ENCODE measurements at places on chromosomes 5 and 9.

DNA sequence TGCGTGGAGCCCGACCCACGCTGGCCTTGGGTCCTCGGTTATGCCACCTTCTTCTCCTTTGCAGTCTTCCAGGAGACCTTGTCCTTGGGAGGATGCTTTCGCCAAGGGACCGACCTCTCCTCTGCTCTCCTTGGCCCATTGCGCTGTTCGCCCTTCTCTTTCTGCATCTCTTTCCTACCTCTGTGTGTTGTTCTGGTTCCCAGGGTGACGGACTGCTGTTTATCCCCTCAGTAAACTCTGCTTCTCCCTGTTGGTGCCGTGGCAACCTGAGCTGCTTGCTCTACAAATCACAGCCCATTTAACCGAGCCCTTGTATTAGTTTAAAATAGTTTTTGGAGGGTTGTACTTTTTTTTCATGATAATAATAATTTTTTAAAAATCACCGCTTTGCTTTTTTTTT is 97.9 kb downstream of the DAPK1 start:
- H3K36me3 ChIP-seq = no peaks in the 10 kb centered on the region
- no peak overlapping the region for H3K27ac ChIP-seq
- H3K4me3 ChIP-seq = no peak overlapping the region
- no peaks in the 10 kb centered on the region for H3K4me1 ChIP-seq
- no peaks in the 10 kb centered on the region for H3K27me3 ChIP-seq

DNA sequence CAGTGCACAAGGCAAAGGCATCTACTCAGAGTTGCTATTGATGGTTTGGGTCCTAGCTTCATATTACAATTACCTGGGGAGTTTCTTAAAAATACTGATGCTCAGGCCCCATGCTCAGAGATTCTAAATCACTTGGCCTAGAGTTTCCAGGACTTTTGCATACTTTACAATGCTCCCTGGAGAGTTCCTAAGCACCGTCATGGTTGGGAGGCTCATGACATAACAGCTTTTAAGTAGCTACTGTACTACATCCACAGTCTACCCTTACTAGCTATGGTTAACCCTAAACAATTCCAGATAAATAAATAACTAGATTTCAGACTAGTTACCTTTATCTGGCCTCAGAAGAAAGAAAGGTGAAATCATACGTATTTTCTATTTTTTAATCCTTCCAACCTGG is 414.4 kb downstream of the PDE4D start:
- no peak overlapping the region for H3K27ac ChIP-seq
- no peaks in the 10 kb centered on the region for H3K4me1 ChIP-seq
- H3K27me3 ChIP-seq = no peaks in the 10 kb centered on the region
- no peak for DNase-seq
- H3K36me3 ChIP-seq = no peaks in the 10 kb centered on the region

DNA sequence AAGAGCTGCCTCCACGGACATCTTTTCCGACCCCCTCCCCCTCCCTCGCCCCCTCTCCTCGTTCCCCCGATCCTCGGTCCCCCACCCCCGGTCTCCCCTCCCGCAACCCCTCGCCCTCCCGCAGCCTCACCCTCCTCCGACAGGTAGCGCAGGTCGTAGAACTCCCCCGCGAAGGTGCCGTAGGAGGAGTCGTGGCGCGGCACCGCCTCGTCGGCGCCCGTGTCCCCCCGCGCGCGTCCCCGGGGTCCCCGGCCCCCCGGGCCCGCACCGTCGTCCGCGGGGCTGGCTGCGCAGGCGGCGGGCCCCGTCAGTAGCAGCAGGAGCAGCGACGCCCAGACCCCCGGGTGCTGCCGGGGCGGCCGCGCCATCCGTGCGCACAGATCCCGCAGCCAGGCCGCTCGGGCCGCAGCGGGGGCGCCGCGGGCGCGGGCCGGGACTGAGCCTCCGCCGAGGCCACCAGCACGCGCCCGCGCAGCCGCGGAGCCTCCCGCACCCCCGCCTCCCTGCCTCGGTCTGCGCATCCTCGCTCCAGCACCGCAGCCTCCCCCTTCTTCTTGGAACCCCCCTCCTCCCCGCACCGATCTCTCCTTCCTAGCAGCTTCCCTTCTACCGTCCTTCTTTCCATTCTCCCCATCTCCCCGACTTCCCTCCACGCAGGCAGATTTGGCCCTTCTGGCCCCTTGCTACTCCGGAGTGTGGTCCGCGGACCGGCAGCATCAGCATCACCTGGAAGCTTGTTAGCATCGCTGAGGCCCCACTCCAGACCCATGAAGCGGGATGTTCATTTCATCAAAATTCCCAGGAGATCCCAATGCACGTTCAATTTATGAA is at the start of gene FRRS1L:
Gene FRRS1L (minus strand): TSS at position 479 of the 831 bp plus-strand sequence. CDS start 111 bp downstream, at position 368.
- no peaks in the 10 kb centered on the region for H3K36me3 ChIP-seq
- no peak within 1 kb of the TSS for H3K4me3 ChIP-seq

DNA sequence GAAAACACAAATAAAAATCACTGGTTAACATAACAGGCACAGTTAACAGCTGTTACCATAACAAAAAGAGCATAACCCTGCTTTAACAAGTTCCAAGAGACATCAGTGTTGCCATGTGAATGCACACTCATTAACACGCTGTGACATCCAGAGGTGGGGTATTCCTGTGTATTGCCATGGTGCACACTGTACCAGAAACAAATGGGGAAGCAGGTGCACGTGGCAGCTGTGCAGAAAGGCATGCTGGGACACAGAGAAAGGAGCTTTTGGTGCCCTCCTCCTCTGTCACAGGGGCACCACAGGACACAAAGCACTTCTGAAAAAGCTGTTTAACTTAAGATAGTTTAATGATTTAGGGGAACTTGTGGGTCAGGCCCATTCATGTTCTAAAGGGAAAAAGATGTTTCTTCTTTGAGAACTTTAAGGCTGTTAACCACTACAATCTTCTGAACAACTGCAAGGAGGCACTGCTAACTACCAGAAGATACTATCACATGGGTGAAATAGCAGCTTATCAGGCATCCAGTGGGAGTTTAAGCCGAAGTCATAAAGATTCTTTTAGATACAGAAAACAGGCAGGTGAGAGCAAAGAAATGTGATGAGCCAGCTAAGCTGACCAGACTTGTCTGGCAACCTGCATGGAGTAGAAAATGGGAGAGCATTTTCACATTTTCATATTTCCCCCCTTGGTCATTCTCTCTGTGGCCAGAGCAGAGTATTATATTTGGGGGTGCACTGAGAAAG is 56.4 kb upstream of the GOLPH3 start:
- no peak for DNase-seq
- H3K4me1 ChIP-seq = no peaks in the 10 kb centered on the region
- H3K27me3 ChIP-seq = no peaks in the 10 kb centered on the region
- peaks cover 27% of the 10 kb centered on the region for H3K36me3 ChIP-seq

- no peaks in the 10 kb centered on the region for H3K36me3 ChIP-seq
- H3K27me3 ChIP-seq = no peaks in the 10 kb centered on the region
- no peaks in the 10 kb centered on the region for H3K4me1 ChIP-seq
- DNase-seq = no peak
- no peak overlapping the region for H3K4me3 ChIP-seq
- no peak overlapping the region for H3K27ac ChIP-seq
Measured at GRCh38 chr9:108213511-108213910, 642.3 kb downstream of the ACTL7B start.

GRCh38 chr9:123127512-123128075 is 94.1 kb downstream of the GPR21 start:
- no peaks in the 10 kb centered on the region for H3K4me1 ChIP-seq
- no peak overlapping the region for H3K4me3 ChIP-seq
- H3K27me3 ChIP-seq = no peaks in the 10 kb centered on the region
- H3K27ac ChIP-seq = no peak overlapping the region
- DNase-seq = no peak

GRCh38 chr5:180830253-180831138 is 27.9 kb upstream of the MGAT1 start:
- peak; percentile 55 for DNase-seq
- H3K36me3 ChIP-seq = peaks cover 8% of the 10 kb centered on the region
- H3K4me1 ChIP-seq = peaks cover 21% of the 10 kb centered on the region
- H3K27ac ChIP-seq = peak overlapping the region; percentile 96
- H3K4me3 ChIP-seq = peak overlapping the region; percentile 90

DNA sequence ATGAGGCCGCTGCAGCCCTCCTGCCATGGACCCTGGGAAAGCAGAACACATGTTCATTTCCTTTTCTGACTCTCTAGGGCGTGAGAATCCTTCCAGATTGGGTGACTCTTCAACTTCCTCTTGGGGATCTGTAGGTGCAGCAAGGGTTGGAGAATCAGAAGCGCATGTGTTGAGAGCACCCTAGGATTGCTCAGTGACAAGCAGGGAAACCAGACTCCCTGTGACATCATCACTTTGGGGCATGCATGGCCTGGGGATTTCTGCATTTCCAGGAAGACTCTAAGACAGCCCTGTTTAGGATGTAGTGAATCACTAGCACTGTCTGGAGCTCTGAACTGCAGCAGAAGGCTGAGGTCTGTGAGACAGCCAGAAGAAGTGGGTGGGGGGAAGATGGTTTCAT is 15.1 kb upstream of the LCP2 start:
- H3K27me3 ChIP-seq = no peaks in the 10 kb centered on the region
- peak overlapping the region; percentile 0 for H3K4me3 ChIP-seq
- DNase-seq = peak; percentile 71
- peak overlapping the region; percentile 83 for H3K27ac ChIP-seq

- H3K4me3 ChIP-seq = no peak overlapping the region
- DNase-seq = no peak
- H3K4me1 ChIP-seq = peaks cover 1% of the 10 kb centered on the region
Measured at GRCh38 chr5:146199176-146199815, 4.1 kb upstream of the RBM27 start.

GRCh38 chr5:142511358-142511757 is 174.5 kb downstream of the FGF1 start:
- H3K4me3 ChIP-seq = no peak overlapping the region
- no peak for DNase-seq
- no peaks in the 10 kb centered on the region for H3K36me3 ChIP-seq
- no peaks in the 10 kb centered on the region for H3K4me1 ChIP-seq
- no peak overlapping the region for H3K27ac ChIP-seq

DNA sequence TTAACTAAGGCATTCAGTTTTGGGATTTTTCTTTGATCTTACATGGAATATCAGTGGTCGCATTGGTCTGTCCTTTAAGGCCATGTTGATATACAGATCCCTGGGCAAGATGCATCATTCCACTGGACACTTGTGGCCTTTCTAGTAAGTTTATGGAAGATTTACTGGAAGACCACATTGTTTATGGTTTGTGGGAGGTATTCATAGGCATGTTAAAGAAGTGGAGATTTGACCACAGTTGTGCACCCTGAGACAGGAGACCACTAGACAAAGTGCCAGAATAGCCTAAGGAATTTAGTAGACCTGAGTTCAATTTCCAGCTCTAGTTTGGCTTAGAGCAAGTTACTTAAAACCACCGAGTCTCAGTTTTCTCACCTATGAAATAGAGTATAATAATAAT is 383.1 kb upstream of the PAPPA start:
- H3K27me3 ChIP-seq = no peaks in the 10 kb centered on the region
- DNase-seq = no peak
- no peaks in the 10 kb centered on the region for H3K4me1 ChIP-seq
- no peak overlapping the region for H3K27ac ChIP-seq
- no peaks in the 10 kb centered on the region for H3K36me3 ChIP-seq

DNA sequence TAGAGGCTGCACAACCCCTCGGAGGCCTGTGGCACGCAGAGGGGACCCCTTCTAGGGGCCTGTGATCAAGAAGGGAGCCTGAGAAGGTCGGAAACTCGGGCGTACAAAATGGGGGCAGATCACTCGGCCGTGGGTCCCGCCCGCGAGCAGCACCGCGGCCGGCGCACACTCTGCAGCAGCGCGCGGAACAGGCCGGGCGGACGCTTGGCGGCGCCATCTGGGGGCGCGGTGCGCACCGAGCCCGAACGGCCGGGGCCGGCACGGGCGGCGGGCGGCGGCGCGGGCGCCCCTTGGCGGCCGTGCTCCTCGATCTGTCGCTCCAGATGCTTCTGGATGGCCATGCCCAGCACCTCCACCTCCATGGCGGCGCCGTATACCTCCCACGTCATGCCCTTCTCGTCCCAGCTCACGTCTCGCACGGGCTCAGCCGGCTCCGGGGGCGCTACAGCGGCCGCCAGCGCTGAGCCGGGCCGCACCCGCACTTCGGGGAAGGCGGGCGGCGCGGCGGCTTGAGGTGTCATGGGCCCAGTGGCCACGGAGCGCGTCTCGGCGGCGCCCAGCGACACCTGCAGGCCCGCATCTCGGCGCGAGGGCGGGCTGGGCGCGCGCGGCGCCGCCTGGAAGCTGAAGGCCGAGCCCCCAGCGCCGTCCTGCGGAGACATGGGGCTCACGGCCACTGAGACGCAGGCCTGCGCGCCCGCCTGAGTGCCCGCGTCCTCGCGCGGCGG is 13.1 kb downstream of the GPRIN1 start:
- DNase-seq = peak; percentile 56
- peaks cover 2% of the 10 kb centered on the region for H3K4me1 ChIP-seq
- H3K4me3 ChIP-seq = peak overlapping the region; percentile 46
- H3K27ac ChIP-seq = no peak overlapping the region
- H3K36me3 ChIP-seq = no peaks in the 10 kb centered on the region

- no peaks in the 10 kb centered on the region for H3K27me3 ChIP-seq
- H3K36me3 ChIP-seq = no peaks in the 10 kb centered on the region
- H3K4me3 ChIP-seq = no peak overlapping the region
- no peak overlapping the region for H3K27ac ChIP-seq
- DNase-seq = no peak
- H3K4me1 ChIP-seq = peaks cover 37% of the 10 kb centered on the region
Measured at GRCh38 chr9:112752334-112753125, 2.0 kb downstream of the SNX30 start.

GRCh38 chr5:64749385-64749784 is 19.1 kb downstream of the SREK1IP1 start:
- H3K27me3 ChIP-seq = no peaks in the 10 kb centered on the region
- no peak overlapping the region for H3K27ac ChIP-seq
- no peaks in the 10 kb centered on the region for H3K4me1 ChIP-seq
- no peak overlapping the region for H3K4me3 ChIP-seq
- peaks cover 7% of the 10 kb centered on the region for H3K36me3 ChIP-seq
- DNase-seq = no peak

GRCh38 chr9:72579880-72580550 is 58.6 kb downstream of the TMC1 start:
- H3K27me3 ChIP-seq = no peaks in the 10 kb centered on the region
- H3K27ac ChIP-seq = no peak overlapping the region
- DNase-seq = no peak
- H3K36me3 ChIP-seq = no peaks in the 10 kb centered on the region
- H3K4me1 ChIP-seq = no peaks in the 10 kb centered on the region
- no peak overlapping the region for H3K4me3 ChIP-seq

GRCh38 chr5:151924564-151925301 is at the start of gene GLRA1:
TSS of gene GLRA1 (minus strand) at chr5:151924851. CDS start at chr5:151924549, 302 bp downstream.
- H3K27me3 ChIP-seq = peaks cover 4% of the 10 kb centered on the region
- H3K27ac ChIP-seq = no peak within 1 kb of the TSS
- DNase-seq = peak; percentile 25
- no peaks in the 10 kb centered on the region for H3K36me3 ChIP-seq

GRCh38 chr5:178788381-178789085 is 58.1 kb upstream of the ZNF354A start:
- H3K4me1 ChIP-seq = no peaks in the 10 kb centered on the region
- H3K36me3 ChIP-seq = no peaks in the 10 kb centered on the region
- no peak overlapping the region for H3K4me3 ChIP-seq
- H3K27ac ChIP-seq = no peak overlapping the region
- DNase-seq = no peak
- H3K27me3 ChIP-seq = no peaks in the 10 kb centered on the region

GRCh38 chr5:163790497-163790896 is 285.1 kb downstream of the MAT2B start:
- no peak overlapping the region for H3K4me3 ChIP-seq
- DNase-seq = no peak
- H3K36me3 ChIP-seq = no peaks in the 10 kb centered on the region
- H3K27me3 ChIP-seq = no peaks in the 10 kb centered on the region
- H3K27ac ChIP-seq = no peak overlapping the region
